ENCODE measurements at places on chromosomes 5 and 9. TPM values are rescaled to one million over a fixed set of nuclear protein-coding genes. Genes with fewer than 3 reads are reported as not detected.

Gene C5orf46
- not detected for total RNA-seq

Gene SPATA24
- not detected for total RNA-seq

Gene ADGRD2
- not detected for total RNA-seq

Gene SLC36A2
- not detected for total RNA-seq

Gene CCDC171
- total RNA-seq = 1.1 TPM

GRCh38 chr5:69492391-69492922 lies at the start of gene OCLN:
Gene OCLN (plus strand): TSS chr5:69492790. CDS start chr5:69504245, 11,455 bp downstream.
- peak; percentile 85 for DNase-seq

DNA sequence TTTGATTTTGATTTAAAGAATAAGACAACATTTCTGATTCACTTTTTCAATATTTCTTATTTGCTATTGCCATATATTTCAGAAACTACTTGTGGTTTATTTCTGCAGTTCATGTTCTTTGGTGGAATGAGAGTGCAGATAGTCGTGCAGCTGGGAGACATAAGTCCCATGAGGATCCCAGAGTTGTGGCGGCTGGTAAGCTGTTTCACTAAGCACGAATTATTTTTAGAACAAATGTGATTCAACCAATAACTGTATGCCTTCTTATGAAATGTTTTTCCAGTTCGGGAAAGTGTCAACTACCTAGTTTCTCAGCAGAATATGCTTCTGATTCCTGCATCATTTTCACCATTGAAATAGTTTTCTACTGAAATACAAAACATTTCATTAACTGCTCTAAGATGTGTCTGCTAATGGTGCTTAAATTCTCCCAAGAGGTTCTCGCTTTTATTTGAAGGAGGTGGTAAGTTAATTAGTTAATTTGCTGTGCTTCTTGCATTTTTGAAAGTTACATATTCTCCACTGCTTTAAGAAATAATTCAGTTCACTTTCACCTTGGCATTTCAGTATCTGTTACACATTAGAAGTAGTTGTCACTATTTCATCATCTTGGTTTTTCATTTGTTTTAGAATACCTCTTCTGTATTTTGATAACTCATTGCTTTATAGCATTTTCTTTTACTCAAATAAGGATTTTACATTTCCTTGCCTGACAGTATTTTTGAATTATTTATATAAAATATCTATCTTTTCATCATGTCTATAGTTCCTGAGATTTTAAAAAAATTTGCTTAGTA lies 9.0 kb downstream of the NIPSNAP3B start:
- no peak for DNase-seq

GRCh38 chr5:72109062-72109411 lies 1.8 kb downstream of the MAP1B start:
- no peak for DNase-seq

GRCh38 chr5:4206127-4206526 lies 610.5 kb downstream of the IRX1 start:
- no peak for DNase-seq

DNA sequence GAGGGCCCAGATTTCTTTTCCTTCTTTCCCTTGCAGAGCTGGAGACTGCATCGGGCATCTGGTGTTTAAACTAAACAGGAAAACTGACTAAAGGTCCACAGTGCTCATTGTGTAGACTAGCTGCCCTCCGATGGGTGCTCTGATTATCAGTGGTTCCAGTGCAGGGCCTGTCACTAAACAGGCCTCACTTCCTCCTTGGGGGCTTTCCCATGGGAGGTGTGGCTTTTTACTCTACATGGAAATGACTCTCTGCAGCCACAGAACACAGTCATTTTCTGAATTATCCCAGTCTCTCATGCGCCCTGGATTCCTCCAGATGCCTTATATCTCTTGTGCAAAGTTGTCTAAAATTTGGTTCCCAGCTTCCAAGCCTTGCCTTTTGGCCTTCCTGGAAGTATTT lies 199.2 kb downstream of the TRIO start:
- DNase-seq = no peak

- DNase-seq = no peak
Measured at GRCh38 chr5:148060309-148060708, 3.5 kb upstream of the SPINK5 start.

DNA sequence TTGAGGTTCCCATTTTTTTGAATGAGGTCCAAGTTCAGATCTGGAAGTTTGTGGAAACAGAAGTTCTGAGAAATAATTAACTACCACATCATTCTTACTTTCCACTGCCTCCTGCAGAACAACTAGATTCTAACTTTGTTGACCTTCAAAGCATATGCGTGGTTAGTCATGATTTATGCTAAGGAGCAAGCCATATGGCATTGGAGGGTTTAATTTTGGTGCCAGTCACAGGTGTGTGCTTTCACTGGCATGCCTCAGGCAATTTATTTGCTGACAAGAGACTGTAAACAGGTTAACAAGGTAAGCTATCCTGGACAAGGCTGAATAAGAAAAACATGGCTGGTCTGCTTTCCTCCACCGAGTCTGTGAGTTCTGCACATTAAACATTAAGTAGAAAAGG lies 31.5 kb downstream of the HMHB1 start:
- no peak for DNase-seq

GRCh38 chr5:14756478-14756877 lies 92.0 kb downstream of the OTULIN start:
- no peak for DNase-seq

GRCh38 chr5:172450861-172451695 lies 3.2 kb downstream of the SH3PXD2B start:
- DNase-seq = peak; percentile 38

DNA sequence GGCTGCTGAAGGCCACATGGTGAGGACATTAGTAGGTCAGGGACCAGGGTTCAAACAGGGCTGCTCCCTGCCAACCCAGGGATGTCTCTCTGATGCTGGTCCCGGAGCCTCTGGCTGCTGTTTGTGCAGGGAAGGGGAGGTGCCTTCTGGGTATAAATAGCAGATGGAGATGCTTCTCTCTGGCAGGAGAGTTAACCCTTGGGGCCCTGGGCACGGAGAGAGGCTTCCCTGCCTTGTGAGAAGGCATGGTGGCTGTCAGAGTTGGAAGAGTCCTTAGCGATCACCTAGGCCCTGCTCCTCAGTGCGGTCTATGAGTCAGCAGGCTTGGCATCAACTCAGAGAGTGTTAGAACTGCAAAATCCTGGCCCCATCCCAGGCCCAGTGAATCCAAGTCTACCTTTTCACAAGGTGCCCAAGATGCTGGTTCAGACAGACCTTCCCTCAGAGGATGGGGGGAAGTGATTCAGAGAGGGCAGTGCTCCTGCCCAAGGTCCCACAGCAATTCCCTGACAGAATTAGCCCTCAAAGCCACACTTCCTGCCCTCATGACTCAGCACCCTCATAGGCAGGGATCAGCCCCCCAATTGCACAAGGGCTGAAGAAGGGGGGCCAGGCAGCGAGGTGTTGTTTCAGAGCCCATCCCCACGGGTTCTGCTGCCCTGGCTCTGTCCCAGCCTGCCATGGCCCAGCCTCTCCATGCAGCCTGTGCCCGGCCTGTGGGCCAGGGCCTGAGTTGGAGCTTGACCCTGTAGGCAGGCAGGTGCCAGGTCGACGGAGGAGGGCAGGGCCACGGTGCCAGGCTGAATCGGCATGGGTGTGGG lies 25.6 kb downstream of the CAMK2A start:
- no peak for DNase-seq

DNA sequence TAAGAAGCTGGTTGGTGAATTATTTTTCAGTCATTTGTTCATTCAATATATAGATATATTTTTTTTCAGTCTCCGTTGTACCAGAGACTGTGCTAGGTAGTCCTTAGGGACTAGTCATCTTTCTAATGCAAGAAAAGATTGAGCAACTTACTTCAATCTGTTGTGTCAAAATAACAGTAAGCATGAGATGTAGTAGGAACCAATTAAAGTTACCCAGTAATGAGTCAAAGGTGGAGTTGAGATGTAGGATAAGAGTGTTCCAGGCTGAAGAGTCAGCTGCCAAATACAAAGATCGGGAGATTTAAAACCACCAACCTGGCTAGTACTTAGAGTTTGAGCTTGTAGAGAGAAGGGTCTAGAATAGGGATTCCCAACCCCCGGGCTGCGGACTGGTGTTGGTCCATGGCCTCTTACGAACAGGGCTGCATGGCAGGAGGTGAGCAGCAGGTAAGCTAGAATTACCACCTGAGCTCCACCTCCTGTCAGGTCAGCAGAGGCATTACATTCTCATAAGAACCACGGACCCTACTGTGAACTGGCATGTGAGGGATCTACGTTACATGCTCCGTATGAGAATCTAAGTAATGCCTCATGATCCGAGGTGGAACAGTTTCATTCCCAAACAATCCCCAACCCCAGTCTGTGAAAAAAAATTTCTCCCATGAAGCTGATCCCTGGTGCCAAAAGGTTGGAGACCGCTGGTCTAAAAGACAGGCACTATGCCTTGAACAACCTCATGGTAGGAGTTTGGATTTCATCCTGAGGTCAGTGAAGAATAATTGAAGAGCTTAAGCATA lies 1241.5 kb upstream of the WWC1 start:
- DNase-seq = no peak

DNA sequence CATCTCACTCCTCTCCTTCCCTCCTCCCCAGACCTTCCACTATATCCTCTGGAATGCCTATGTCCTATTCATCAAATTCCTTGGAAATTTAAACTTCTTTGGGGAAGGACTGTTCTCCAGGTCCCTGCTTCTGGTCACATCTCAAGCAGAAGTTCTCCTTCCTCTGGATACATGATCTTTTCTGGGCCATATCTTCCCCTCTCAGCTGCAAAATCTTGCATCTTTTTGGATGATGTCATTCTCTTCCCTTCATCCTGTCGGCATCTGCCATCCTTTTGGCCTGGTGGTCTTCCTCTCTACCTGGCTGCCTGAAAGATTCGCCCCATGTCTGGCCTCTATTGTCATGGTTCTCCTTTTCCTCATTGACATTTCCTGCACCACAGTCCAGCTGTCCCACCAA lies 5.2 kb upstream of the DIRAS2 start:
- no peak for DNase-seq

DNA sequence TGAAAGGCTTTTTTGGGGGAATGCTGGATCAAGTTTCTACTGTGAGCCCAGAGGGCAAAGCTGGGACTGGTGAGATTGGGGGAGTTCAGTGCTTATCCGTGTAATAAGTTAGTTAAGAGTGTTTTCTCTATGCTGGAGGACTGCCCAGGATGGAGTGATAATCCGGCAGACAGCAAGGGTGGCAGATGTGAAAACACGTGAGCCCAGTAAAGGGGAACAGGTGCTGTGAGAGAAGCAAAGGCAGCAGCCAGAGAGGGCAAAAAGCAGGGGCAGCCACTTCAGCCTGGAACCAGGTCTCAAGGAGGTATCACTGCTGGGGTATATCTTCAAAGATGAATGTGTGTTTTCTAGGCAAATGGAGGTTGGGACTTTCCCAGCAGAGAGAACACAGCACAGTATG lies 53.9 kb downstream of the GALNT10 start:
- no peak for DNase-seq

DNA sequence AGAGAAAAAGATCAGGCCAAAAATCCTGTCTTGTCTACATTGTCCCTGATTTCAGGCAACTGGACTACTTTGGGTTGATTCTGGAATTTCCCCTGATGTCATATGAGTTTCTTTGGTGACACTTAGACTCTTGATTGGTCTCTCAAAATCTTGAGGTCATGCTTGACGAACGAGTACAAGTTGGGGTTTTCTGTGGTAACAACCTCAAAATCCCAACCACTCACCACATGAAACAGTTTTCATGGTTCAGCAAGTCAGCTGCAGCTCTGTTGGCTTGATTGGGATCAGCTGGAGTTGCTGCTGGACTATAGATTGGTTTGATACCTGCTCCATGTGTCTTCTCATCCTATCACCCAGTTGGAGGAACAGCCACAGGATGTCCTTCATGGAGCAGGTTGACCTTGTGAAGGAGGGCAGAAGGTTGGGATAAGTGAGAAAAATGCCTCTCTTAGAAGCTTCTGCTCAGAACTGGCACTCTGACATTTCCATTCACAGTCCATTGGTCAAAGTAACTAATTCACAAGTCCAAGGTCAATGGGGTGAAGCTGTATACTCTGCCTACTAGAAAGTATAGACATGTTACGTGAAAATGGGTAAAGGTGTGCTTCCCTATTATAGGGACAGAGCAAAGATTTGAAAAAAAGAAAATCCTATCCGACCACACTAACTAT lies 284.5 kb downstream of the SH3GL2 start:
- DNase-seq = no peak

DNA sequence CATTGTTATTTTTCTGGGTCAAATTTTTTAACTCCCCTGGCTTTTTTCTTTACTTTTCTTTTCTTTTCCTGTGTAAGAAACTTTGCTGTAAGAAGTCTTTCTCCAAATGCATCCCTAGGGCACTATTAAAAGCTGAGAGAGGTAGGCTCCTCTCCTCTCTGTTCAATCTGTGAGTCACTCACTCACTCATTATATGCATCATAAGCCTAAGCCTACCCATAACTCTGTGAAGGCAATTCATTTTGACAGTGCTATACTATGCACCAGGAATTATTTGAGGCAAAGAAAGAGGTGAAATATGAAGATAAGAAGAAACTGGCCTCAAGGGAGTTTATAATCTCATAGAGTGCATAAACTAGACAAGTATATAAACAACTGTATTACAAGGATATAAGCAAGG lies 67.9 kb upstream of the PRR16 start:
- no peak for DNase-seq

GRCh38 chr5:78286290-78286689 lies 8.2 kb downstream of the AP3B1 start:
- no peak for DNase-seq

- no peak for DNase-seq
Measured at GRCh38 chr5:83644301-83644700, 76.4 kb downstream of the HAPLN1 start.

DNA sequence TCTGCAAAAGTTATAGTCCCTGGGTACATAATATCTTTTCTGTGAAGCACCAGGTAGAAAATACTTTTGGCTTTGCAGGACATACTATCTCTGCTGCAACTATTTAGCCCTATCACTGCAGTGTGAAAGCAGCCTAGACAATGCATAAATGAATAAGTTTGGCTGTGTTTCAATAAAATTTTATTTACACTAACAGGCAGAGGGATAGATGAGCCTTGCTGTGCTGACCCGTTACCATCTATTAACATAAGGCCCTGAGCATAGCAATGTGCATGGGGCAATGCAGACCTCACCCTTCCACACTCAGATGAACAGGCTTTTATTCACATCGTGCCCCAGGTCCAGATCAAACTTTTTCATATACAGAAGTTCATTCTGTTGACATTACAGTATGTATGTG lies 27.8 kb downstream of the RASEF start:
- no peak for DNase-seq

GRCh38 chr5:135237748-135238103 lies 161.3 kb downstream of the MACROH2A1 start:
- DNase-seq = no peak

DNA sequence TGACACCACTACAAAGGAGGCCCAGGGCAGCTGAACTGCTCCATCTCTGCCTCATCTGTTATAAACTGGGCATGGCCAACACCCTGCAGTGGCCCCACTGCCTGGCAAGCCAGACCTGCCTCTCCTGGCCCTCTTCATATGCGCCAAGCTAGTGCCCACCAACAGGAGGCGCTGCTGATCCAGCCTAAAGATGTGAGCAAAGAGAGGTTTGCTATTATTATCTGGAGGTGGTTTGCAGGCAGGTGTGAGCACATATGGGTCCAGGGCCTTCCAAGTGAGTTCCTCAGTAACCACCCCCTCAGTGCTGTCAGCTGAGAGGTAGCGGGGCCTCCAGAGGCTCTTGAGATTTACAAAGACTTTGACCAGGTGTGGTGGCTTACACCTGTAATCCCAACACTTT lies 232.2 kb downstream of the SYK start:
- DNase-seq = peak; percentile 50

All from transverse colon (tissue), 4 donors.